ENCODE measurements at places on chromosomes 2 and 18.

GRCh38 chr2:238501311-238501710 is 74.6 kb downstream of the ASB1 start:
- DNase-seq = no peak

GRCh38 chr18:29651122-29651680 is 1391.3 kb downstream of the DSC3 start:
- DNase-seq = peak; percentile 57

DNA sequence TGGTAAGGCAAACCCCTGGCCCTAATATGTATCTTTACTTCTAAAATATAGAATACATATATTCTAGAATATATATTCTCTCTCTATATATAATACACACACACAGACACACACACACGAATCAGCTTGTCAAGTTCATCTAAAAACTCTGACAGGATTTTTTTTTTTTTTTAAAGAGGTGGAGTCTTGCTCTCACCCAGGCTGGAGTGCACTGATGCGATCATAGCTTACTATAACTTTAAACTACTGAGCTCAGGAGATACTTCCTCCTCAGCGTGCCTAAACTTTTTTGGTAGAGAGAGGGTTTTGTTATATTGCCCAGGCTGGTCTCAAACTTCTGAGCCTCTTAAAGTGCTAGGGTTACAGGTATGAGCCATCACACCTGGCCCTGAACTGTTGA is 45.2 kb downstream of the DOK1 start:
- no peak for DNase-seq

- DNase-seq = no peak
Observed at GRCh38 chr2:213034585-213034984, 116.8 kb downstream of the IKZF2 start.

GRCh38 chr18:57533868-57534510 is 52.5 kb downstream of the FECH start:
- DNase-seq = no peak

- DNase-seq = no peak
Observed at GRCh38 chr18:69659142-69659651, 258.5 kb downstream of the DOK6 start.

DNA sequence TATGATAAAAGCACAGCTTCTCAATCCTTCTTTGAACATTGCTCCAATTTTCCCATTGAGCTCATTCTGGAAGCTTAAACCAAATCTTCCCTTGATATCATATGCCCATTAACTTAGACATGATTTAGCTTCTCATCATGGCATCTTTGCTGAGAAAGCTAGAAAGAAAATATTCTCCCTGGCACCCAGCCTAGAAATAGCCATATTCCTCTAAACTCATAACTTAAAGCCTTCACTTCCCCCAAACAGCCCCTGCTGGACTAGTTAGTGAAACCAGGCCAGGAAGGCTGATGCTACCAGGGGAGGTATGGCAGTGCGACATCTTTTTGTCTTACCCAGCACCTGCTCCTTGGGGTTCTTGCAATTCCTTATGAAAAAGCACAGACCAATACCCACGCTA is 4.3 kb downstream of the AAK1 start:
- no peak for DNase-seq

GRCh38 chr18:53375621-53376020 is 848.8 kb downstream of the MBD2 start:
- DNase-seq = no peak

DNA sequence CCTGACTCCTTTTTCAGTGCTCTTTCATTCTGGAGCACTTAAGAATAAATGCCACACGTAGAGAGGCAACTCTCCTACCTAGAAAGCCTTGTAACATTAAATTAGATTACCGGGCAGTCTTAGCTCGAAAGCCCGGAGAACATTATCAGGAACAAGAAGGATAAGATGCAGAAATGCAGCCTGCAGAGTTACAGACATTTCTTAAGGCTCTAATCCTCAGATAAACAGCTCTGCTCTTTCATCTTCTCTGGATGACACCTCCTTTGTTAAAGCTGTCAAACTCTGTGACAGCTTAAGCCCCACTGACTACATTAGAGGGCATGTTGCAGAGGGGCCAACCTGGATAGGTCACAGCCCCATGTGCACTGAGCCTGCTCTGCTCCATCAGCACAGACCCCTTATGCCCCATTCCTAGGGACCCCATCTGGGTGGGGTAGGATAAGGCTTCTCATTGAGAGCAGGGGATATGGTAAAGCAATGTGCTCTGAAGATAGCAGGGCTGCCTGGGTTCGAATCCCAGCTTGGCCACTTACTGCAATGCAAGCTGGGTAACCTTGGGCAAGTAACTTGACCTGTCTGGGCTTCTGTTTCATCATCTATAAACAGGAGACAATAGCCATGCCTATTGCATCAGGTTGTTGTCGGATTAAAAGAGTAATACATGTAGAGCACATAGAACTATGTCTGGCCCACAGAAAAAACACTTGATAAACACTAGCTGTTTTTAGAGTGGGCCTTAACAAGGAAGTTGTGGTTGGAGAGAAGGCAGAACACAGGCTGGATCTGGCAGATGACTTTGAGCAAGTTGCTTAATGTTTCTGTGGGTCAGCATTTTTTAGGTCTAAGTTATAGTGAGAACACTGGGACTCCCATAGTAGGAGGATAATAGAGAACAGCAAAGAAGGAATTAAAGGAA is 111.4 kb downstream of the THNSL2 start:
- no peak for DNase-seq

- DNase-seq = no peak
Observed at GRCh38 chr18:70448588-70448987, 159.7 kb downstream of the SOCS6 start.

GRCh38 chr2:233034091-233034882 is 1.8 kb downstream of the NEU2 start:
- DNase-seq = no peak

DNA sequence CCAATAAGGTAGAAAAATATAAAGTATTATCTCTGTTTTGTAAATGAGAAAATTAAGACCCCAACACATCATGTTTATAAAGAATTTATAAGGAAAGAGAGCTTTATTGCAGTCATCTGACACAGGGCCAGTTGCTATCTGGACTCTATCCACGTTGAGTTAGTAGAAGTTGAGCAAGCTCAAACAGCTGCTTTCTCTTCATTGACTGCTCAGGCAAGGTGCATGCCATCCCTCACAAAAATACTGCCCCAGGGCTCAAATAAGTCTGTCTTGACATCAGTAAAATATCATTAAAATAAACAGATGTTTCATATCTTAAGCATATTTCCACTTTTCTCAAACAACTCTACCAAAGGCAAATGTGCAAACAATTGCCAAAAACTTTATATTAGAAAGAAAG is 14.8 kb downstream of the COL5A2 start:
- DNase-seq = no peak

DNA sequence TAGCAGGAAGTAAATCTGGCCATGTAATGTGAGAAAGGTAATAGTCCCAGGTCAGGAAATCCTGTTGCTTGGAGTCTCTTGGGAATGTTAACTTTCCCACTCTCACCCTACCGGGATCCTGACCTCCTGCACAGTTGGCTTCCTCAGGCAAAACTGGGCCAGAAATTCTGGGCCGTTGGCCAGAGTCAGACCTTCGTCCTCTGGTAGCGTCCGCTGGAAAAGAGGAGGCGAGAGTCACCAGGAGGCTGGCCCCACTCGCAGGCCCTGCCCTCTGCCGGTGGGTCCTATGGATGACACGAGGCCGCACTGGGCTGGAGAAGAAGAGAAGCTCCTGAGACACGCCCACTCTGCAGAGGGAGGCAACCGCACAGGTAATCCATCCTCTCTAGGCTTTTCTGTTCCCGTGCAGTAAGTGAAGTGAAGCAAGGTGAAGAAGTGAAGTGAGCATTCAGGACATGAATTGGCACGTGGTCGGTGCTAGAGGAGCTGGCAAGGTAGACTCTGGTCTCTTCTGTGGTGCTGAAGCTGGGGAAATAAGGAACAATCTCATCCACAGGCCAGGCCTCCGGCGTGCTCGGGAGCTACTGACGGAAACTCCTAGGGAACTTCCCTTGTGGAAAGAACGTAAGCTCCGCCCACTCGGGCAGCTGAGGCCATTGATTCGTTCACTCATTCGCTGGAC is 182.7 kb upstream of the GLI2 start:
- peak; percentile 76 for DNase-seq

DNA sequence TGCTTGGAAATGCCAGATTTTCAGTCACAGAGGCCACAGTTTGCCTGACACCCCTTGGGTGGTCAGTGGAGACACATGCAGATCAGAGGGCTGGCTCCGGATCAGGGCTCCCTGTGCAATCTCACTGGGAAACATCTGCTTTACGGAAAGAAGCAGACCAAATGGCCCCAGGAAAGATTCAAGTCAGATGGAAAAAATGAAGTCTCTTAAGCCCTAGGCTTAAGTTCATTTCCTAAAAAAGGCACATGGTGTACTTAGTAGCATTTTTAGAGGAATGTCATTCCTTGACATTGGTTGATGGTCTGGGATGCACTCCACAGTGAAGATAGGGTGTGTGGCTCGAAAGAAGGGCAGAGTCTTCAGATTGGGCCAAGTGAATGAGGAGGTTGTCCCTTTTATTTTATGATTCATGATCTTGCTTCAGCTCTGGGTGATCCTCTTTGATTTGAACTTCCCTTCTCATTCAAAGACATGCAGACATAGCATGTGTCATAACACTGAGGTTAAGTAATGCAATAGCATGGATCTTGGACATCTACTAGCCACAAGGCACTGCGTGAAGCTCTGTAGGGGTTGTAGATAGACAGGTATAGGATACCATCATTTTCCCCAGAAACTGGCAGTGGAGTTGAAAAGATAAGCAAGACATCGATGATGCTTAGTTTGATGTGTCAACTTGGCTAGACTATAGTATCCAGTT is 56.5 kb downstream of the KCNE4 start:
- DNase-seq = no peak

- no peak for DNase-seq
Observed at GRCh38 chr2:84879584-84880394, 1.1 kb downstream of the TRABD2A start.

DNA sequence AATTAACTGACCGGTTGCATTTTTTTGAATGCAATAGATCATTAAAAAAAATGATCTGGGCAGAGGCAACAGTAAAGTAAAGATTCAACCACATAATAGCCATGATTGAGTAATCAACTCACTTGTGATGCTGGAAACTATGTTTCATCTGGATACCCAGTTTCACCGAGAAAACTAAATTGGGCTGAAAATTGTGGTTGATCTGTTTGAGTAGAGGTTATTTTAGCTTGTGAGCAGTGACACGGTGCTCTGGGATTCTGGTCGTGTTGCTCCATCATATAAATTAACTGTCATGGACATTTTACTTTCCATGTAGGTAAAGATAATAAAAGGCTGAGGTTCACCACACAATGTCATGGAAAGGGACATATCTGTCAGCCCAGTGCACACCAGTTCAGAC is 58.7 kb downstream of the CD226 start:
- DNase-seq = no peak

DNA sequence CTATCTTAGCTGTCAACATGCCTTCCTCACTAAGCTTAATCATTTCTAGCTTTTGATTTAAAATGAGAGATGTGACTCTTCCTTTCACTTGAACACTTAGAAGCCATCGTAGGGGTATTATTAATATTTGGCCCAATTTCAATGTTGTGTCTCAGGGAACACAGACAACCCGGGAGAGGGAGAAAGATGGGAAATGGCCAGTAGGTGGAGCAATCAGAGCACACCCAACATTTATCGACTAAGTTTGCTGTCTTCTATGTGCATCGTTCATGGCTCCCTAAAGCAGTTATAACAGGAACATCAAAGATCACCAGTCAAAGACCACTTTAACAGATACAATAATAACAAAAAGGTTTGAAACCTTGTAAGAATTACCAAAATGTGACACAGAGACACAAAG is 110.2 kb downstream of the OLA1 start:
- no peak for DNase-seq

GRCh38 chr18:36379435-36379984 is 82.0 kb downstream of the FHOD3 start:
- no peak for DNase-seq

Measured in RCC 7860 (cell line).